ENCODE measurements at places on chromosomes 2 and 18. TPM values are rescaled to one million over a fixed set of nuclear protein-coding genes. Genes with fewer than 3 reads are reported as not detected.
A peak's percentile ranks its signal among the peaks of the same experiment; 100 is the strongest.

- no peak for DNase-seq
Observed at GRCh38 chr2:239387811-239388210, 13.0 kb downstream of the HDAC4 start.

GRCh38 chr2:233384015-233384414 is 29.7 kb downstream of the DGKD start:
- DNase-seq = no peak

DNA sequence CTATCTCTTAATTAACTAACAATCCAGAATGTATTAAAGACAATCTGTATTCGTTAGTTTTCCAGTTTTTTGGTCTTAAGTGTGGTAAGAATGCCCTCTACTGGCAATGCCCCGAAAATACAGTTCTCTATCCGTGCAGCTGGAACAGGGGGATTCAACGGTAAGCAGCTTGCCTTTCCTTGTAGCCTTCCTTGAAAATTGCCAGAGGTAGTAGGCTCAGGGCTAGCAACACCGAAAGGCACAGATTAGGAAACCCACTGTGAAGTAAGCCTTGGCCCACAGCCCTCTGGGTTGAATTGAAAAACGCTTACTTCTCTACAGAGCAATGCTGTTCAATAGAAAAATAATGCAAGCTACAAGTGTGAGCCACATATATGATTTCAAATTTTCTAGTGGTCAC is 17.1 kb upstream of the VPS4B start:
- DNase-seq = peak; percentile 71

- DNase-seq = peak; percentile 80
Observed at GRCh38 chr2:231541645-231542044, 11.4 kb upstream of the NMUR1 start.

EFHD1 gene
- 5.9 TPM for total RNA-seq

DNA sequence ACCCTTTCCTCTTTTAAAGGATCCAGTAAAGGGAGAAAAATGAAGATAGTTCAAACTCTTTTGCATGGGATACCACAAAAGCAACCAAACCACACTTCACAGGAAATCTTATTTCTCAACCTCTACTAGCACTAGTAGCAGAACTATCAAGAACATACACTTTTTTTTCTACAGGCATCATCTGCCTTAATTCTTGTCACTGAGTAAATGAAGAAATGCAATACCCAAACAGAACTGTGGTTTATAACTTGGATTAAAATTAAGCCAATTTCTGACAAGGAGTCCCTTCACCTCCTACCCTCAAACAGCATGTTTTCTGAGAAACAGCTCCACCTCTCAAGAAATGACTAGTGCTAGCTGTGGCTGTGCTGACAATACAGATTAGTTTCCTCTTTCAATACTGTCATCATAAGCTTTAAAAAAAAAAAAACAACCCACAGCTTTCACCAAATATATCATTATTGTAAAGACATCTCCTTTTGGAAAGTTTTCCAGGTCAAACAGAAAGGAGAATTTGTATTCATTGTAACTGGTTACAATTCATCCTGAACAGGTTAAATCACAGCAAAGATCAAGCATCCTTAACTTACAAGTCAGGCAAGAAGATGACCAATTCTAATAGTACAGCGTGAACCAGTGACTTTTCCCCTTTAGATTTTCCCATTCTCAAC is 44.4 kb downstream of the PTPN2 start:
- DNase-seq = no peak

- no peak for DNase-seq
Observed at GRCh38 chr2:128541448-128541847, 222.8 kb upstream of the HS6ST1 start.

ANO7 gene
- total RNA-seq = 1.8 TPM

DNA sequence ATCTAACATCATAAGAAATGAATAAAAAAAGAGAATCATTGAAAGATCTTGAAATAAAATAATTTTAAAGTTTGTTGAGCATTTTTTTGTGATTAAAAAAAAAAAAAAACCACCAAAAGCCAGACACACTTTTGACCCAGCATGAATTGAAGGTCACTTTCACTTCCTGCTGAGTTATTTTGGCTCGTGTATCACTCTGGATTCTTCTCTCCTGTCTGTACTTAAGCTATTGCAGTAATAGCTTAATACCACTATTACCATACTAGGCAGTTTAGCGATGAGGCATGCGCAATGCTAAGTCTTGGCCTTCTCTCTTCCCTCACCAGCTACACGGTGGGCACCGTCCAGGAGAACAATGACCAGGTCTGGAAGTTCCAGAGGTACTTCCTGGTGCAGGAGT is 54.5 kb upstream of the SPP2 start:
- no peak for DNase-seq

- no peak for DNase-seq
Observed at GRCh38 chr2:184551626-184552025, 46.7 kb upstream of the ZNF804A start.

DNA sequence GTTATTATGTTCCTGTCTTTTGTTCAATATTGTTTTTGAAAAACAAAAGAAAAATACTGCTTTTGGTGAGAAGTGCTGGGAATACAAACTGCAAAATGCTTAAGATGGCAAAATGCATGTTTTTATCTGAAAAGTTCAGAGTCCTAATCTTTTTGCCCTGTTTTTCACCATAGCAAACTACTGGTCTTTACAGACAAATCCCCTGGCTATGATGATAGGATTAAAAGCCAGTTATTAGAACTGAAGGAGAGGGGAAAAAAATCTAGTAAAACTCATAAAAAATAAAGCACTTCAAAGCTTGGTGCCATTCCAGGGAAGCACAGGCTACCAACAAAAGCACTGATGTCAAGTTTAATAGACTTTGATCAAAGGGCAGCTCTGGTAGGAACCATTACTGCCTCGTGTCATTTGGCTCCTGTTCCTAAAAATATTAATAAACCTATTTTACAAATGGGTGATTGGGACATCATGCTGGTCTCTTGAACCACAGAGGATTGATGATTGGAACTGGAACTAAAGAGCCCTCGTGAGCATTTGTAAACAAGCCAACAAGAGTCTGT is 194.7 kb downstream of the RAB3GAP1 start:
- no peak for DNase-seq

DNA sequence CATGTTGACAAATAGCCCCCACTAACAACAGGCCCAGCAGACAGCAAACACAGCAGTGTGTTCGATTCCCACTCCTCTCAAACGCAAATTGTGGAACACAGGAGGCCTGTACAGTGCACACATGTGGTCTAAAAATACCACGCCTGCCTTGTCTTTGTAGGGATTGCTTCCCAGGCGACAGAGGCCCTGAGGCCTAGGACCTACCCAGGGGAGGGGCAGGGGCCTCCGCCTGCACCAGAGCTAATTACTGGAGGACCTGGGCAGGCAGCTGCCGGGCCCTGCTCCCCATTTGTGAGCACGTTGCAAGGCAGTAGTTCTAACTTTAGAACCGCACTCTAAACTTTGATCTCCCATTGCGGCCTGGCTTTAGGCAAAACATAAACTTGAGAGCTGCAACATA is 316.0 kb downstream of the TXNL1 start:
- DNase-seq = peak; percentile 32

GRCh38 chr2:184072470-184072869 is 525.9 kb upstream of the ZNF804A start:
- DNase-seq = no peak

DNA sequence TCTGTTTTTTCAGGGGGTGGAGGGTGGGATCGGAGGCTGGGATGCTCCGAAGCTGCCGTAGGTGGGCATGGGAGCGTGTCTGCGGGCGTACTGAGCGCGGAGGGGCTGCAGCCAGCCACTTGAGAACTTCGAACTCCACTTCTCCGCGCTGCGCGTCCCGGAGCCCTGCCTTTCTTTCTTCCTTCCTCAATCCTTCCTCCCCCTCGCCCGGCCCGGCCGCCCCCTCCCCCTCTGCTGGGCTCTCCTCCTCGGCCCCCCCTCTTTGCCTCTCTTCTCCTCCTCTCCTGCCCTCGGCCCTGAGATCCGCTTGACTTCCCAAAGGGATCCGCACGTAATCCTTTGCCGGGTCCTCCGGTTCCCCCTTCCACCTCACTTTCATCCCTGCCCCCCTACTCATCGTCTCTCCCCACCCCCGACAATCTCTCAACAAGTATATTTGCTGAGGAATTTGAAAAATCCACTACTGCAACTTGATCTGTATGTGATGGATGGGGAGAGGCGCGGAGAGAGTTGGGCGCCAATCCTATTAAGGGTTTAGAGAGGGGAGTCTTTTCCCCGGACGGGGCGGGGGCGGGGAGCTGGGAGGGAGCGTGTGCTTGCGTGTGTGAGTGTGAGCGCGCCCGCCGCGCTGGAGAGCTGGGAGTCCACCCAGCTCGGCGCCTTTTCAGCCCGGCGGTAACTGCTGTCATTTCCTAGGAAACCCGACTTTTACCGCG is 1.1 kb downstream of the GLI2 start:
- peak; percentile 94 for DNase-seq

GRCh38 chr2:227634201-227634600 is 16.9 kb downstream of the SCYGR4 start:
- no peak for DNase-seq

OTX1 gene
- 7.9 TPM for total RNA-seq

CAPN14 gene
- total RNA-seq = 0.04 TPM
